ENCODE measurements at places on chromosomes 4 and X.
A peak's percentile ranks its signal among the peaks of the same experiment; 100 is the strongest.

GRCh38 chr4:63211776-63212479 lies 1197.3 kb downstream of the TECRL start:
- DNase-seq, result no peak

GRCh38 chr4:99811117-99811516 lies 5.5 kb upstream of the DAPP1 start:
- DNase-seq, result no peak

DNA sequence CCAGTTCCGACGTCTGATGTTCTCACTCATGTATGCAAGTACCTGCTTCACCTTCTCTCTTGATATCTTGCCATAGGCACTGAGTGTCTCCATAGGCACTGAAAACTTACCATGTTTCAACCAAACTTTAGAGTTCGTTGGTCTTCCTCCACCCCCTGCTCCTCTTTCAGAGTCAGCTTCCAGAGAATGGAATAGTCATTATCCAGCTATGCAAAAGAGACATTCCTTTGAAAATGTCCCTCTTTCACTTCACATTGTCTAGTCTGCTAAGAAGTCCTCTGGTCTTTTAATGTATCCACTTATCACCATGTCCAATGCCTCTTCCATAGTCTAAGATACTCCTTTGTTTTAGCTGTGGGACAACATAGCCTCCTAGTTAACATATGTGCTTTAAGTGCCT lies 566.0 kb upstream of the TENM3 start:
- no peak for DNase-seq

- DNase-seq, result no peak
Observed at GRCh38 chr4:128854433-128854832, 44.9 kb downstream of the JADE1 start.

GRCh38 chr4:144699565-144699964 lies 53.6 kb downstream of the HHIP start:
- DNase-seq, result no peak

GRCh38 chrX:120660637-120661036 lies 30.8 kb upstream of the C1GALT1C1 start:
- DNase-seq, result no peak

DNA sequence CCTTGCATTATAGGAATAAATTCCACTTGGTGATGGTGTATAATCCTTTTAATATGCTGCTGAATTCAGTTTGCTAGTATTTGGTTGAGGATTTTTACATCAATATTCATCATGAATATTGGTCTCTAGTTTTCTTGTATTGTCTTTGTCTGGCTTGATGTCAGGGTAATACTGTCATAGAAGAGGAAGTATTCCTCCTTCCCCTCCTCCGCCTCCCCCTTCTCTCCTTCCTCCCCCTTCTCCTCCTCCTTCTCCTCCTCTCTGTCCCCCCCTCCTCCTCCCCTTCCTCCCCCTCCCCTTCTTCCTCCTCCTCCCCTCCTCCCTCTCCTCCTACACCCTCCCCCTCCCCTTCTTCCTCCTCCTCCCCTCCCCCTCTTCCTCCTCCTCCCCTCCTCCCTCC lies 65.8 kb downstream of the RGS12 start:
- DNase-seq, result no peak

- no peak for DNase-seq
Observed at GRCh38 chrX:64330284-64330683, 65.0 kb downstream of the MTMR8 start.

DNA sequence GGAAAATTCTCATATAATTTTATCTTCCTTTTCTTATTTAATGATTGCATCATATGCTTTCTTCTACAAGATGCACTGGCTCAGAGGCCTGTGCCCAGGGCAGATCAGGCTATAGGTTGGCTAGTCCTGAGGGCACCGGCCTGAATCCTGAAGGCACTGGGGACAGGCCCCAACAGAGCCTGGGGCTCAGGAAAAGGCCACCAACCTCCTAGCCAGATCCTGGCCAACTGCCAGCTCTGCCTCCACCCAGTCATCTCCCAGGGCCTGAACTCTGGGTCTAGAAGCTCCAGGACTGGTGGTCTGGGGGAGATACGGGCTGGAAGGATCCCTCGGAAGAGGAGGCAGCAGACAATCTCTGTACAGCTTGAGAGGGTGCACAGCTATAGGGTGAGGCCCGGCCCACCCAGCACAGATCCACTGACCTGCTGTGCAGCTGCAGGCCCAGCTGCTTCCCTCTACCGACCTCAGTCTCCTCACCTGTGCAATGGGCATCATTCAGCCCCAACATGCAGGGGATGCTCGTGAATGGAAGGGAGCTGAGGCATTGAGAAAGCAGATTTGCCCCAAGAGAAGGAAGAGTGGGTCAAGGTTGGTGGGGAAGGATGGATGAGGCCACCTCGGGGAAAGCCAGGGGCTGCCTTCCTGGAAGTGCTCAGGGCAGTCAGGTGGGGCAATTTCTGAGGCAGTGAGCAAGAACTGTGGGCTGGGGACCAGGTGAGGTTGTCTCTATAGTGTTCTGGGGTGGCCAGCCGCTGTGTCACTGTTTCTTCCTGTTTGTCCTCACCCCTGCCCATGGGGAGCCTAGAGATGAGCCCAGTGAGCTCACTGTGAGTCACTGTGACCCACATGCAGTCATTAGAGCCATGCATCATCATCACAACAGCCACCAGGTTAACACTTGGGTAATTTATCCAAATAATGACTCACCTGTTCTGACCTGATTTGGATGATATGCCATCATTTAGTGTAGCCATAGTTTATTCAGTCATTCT lies 22.4 kb upstream of the XAGE2 start:
- DNase-seq, result no peak

DNA sequence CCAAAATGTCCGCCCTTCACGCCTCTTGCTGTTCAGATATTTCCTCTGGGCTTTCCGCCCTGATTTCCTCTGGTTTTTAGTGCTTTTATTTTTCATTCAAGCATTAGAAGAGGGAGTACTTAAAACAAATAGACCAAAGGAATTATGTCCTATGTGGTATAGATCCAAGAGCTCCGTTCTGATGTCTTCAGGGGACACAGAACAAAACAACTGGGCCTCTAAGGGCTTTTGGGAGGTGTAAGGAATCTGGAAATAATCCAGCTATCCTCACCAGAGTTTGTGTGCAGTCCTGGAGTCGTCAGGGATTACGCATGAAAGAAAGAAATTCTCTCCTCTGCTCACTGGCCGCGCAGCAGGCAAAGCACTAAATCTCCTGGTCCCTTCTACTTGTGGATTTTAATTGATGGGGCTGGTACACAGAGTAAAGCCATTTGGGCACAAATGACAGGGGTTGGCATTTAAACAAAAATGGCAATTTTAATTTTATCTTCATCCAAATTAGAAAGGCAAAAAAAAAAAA lies 999.2 kb downstream of the ADGRL3 start:
- DNase-seq, result no peak

GRCh38 chr4:143641361-143641760 lies 59.1 kb downstream of the FREM3 start:
- DNase-seq, result no peak

DNA sequence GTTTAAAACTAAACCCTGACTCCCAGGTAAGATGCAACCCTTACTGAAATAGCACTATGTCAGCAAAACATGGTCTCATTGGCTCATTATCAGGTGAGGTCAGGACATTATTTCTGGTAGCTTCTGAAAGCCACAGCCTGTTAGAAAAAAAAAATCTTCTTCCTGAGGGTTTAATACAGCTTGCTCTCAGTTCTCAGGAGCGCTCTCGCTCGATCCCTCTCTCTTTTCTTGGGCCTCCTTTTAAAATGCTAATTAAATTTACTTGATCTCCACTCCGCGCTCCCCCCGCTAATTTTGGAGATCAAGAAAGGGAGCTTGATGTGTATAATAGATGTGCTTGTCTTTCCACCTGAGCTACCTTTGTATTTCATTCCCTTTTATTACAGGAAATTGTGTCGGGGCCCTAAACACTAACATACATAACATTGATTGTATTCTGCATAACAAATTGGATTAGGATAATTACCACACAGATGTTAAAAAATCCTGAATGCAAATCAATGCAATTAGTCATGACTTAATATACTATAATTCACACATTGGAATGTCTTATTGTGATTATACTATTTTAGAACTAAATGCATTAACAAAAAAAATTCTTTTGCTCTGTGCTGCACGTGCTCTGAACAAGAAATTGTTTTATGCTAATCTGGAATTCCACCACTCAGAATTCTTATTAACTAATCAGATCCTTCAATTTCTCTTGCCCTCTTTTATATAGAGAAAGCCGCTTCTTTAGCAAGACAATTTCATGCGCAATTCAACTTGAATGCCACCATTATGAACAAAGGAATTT lies 101.6 kb upstream of the TEX13D start:
- no peak for DNase-seq

DNA sequence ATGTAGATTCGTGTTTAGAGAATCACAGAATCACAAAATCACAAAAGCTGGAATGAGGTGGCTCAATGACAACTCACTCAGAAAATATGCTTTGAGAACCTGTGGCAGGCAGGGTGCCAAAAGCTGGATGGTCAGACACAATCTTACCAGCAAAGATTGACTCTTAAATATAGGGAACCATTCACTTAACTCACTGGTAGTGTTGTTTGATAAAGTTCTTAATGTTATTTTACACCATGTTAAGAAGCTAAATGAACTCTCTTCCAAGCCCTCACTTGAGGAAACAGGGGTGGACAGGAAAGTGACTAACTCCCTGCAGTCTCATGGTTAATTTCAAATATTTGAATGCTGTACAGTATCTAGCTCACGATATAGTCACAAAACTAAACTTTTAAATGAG lies 5.7 kb upstream of the SCOC start:
- no peak for DNase-seq

DNA sequence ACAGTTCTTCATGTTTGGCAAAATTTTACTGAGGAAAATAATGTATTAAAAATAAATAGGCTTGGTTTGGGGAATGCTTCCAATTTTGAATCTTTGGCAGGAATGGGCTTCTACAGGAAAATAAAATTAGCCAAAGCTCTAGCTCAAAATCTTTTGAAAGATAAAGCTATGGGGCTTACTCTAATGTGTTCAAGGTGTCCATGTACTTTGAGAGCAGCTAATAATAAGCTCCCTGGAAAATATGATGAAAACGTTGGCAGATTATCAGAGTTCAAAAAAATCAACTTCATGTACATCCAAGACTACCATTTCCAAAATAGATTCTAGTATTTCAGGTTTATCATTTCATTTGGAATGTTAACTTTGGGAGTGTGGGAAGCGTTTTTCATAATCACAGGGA lies 158.4 kb downstream of the EMCN start:
- DNase-seq, result no peak

DNA sequence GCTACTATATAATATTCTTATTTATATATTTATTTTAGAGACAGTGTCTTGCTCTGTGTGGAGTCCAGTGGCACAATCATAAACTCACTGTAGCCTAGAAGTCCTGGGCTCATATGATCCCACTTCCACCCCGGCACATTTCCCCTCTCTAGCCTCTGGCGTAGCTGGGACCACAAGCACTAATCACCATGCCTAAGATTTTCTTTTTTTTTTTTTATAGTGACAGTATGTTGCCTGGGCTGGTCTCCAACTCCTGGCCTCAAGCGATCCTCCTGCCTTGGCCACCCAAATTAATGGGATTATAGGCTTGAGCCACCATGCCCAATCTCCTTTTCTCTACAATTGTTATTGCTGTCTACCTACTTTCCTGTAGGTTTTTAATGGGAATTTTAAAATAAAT lies 74.1 kb upstream of the BMP3 start:
- DNase-seq, result no peak

- DNase-seq, result no peak
Observed at GRCh38 chrX:150730719-150731118, 37.5 kb downstream of the MTMR1 start.

DNA sequence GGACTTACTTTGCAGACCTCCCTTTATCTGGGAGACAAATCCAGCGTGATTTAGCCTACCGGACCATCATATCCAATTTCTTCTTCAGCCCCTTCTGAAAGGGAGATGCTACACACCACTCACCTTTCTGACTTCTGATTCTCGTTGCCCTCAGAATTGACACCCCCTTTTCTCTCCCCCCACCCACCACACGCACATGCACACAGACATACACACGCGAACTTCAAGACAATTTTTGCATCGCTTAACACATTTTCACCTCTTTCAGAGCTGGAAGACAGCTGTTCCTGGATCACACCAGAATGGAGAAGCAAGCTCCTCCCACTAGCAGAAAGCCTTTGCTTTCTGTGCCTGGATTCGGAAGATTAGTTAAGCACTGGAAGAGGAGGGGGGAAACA lies 1.0 kb upstream of the SNCA start:
- DNase-seq, result peak; percentile 41

DNA sequence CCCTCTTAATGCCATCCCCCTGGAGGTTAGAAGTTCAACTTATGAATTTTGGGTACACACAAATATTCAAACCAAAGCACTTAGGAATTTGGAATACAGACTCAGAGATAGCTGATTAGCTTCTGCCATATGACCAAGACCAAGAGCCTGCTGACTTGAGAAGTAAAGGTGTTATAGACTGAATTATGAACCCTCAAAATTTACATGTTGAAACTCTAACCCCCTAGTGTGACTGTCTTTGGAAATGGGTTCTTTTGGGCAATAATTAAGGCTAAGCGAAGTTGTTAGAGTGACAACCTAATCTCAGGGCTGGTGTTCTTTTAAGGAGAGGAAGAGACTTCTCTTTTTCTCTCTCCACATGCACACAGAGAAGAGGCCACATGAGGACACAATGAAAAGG lies 151.2 kb downstream of the COX18 start:
- no peak for DNase-seq

- DNase-seq, result no peak
Observed at GRCh38 chr4:148025981-148026380, 294.1 kb downstream of the ARHGAP10 start.

DNA sequence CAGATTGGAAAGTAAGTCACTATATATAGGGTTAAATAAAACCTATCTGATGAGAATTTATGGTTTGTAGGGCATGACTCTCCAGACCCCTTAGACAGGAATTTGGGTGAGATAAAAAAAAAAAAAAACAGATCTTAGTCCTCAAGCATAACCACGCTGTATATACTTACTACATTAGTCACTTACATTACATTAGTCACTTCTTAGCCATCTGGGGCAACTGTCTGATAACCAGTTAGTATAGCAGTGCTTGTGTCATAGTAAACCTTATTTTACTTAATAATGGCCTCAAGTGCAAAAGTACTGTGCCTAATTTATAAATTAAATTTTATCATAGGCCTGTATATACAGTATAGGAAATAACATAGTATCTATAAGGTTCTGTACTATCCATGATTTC lies 60.2 kb upstream of the RPS6KA6 start:
- DNase-seq, result no peak

- no peak for DNase-seq
Observed at GRCh38 chr4:38832206-38832605, 24.4 kb downstream of the TLR6 start.

- DNase-seq, result no peak
Observed at GRCh38 chr4:10106421-10107039, 10.1 kb downstream of the WDR1 start.

DNA sequence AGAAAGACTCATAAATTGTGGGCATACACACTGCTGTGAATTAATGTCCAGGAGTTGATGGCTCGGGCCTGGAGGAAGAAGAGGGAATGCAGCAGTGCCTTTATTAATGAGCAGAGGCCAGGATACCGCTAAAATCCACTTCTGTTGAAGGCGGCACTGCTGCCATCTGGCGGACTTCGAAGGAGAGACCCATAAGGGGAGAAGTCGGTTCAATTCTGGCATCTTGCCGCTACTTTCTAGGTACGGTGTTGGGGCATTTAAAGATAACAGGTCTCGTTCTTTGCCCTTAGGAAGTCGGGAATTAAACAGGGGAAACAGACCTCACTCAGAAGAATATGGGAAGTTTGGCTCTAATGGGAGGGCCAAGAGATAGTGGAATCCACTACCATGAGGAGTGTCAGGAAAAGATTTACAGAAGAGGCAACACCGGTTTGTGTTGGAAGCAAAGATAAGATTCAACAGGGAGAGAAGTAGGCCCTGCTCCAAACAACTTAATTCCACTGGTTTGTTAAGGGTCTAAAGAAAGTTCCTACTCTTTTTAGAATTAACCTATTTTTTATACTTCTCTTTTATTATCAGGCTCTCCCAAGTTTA lies 133.6 kb upstream of the GIMD1 start:
- peak; percentile 29 for DNase-seq

All from globus pallidus (tissue), 1 donor.